AG20443 (cell line): ENCODE measurements at places on chromosomes 7 and 10.

DNA sequence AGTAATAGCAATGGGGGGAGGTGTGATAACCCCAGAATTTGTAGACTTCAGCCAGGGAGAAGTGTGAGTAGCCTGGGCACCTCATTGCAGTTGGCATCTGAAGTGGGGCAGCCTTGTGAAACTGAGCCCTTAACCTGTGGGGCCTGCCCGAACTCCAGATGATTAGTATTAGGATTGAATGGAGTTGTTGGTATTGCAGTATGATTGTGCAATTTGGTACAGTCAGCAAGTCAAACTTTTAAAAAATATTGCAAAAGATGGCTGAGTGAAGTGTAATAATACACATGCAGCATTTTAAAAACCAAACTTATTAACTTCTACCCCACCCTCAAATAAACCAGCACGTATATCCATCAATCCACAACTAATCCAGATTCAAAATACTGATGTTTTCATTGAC is 9.3 kb downstream of the RBM33 start:
- DNase-seq: peak; percentile 57

DNA sequence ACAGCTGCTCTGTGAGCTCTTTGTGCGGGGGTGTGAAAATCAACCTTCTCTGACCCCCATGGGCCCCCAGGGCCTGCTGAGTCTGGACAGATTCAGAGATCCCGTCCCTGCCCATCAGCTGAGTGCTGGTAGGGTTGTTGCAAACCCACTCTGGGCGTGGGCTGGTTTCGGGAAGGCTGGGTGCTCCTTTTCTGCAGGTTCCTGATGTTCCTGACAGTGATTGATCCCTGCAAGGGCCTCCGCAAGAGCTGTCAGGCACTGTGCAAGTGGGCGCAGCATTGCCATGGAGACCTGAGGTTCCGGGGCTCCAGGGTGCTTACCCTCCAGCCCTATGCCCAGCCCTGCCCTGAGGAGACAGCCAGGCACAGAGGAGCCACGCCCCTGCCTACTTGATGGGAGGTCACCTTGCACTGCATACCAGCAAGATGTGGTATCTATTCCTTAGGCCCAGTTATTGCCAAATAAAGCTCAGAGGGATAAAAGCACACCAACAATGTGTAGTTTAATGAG is 44.3 kb upstream of the INPP5A start:
- no peak for DNase-seq

GRCh38 chr10:124509880-124510632 is 48.4 kb downstream of the LHPP start:
- no peak for DNase-seq

GRCh38 chr10:86361156-86362128 is 5.2 kb downstream of the GRID1 start:
- DNase-seq: no peak

GRCh38 chr7:33217595-33217994 is 88.2 kb downstream of the BBS9 start:
- DNase-seq: no peak

GRCh38 chr10:110834629-110835301 is 37.0 kb upstream of the PDCD4 start:
- DNase-seq: no peak

DNA sequence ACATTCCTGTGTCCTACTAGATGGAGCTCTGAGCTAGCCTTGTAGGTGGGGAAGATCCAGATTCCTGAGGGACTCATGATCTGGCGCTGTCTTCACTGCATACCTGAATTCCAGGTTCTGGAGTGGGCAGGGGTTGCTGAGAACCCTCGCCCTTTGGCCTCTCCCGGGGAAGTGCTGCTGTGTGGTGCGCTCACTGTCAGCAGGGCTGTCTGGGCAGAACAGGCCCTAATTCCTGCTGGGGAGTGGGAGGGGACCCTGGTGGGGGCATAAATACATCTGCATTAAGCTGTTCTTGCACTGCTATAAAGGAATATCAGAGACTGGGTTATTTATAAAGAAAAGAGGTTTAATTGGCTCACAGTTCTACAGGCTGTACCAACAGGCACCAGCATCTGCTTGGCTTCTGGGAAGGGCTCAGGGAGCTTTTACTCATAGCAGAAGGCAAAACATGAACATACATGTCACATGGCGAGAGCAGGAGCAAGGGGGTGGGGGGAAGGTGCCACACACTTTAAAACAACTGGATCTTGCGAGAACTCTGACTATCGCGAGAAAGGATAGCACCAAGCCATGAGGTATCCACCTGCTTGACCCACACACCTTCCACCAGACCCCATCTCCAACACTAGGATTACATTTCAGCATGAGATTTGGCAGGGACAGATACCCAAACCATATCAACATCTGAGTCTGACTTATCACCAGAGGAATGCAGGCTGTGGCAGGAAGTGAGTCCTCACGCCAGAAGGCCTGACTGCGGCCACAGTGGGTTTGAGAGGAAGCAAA is 115.0 kb downstream of the ADCY1 start:
- peak; percentile 86 for DNase-seq

- no peak for DNase-seq
These were observed 38.7 kb downstream of the FAM241B start for GRCh38 chr10:69668721-69669120.

DNA sequence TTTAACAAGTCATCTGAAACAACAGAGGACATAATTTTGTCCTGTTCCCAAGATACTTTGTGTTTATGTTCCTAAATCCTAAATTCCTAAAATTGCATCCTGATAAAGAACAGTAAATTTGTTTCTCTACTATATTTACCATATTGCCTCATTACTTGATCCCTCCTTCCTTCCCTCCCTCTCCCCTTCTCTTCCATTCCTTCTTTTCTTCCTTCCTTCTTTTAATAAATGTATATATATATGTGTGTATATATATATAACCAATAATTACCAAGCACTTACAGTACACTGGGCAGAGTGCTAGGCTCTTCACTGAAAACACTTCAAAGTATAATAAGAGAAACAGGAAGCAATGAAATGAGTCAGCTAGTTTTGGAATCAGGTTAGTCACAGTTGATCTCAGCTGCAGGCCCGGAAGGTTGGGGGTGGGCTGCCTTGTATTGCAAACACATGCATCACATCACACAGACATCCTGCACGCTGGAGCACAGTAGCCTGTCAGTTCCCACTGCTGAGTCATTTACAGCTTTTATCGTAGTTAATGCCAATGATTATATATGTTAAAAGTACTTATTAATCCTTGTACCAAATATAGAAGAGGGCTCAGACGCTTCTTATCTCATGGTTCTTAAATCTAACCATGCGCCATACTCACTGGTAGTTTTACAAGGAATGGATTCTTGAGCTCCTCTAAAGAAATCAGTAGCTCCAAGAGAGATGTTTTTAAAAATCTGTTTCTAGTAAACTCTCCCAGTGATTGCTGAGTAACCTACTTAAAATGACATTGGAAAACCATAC is 551.7 kb downstream of the GRM8 start:
- DNase-seq: peak; percentile 76

DNA sequence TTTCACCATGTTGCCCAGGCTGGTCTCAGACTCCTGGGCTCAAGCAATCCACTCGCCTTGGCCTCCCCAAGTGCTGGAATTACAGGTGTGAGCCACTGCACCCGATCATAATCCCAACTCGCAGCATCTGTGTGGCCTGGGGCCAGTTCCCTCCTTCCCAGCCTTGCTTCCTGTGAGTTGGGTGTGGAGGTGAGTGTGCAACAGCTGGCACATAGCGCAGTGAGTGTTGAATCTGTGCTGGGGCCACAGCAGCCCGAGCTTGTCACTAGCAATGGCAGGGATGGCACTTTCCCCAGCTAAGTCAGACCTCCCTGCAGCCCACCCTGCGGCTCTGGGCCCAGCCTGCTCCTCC is 12.2 kb downstream of the TMEM184A start:
- DNase-seq: no peak

- no peak for DNase-seq
These were observed 719.2 kb upstream of the MBL2 start for GRCh38 chr10:53491774-53492173.

DNA sequence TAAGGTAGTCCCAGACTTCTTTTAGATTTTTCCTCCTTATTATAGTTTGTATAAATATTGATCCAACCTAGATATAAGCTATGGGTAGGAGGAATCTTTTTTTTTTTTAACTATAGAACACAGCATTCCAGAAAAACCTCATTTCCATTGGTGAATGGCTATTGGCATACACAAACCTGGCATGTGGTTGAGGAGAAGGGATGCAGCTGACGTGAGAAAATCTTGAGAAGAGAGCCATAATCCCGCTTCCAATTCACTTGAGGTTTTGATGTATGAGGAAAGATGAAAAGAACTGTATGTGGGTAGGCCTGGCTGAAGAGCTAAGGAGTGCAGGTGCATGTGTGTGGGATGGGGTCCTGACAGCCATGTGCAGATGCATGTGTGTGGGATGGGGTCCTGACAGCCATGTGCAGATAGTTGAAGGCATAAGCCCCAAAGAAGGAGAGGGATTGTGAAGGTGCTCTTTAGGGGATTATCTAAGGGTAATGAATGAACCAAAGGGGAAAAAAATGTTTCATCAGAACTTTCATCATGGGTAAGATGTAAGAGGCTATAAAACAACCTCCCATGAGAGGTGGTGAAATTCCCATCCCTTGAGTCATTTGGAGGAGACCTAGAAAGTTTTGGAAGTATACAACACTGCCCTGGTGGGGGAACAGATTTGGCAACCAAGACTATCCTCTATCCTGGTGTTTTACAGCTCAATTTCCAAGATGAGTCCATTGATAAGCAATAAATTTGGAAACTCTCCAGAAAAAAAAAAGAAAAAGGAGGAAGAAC is 3.8 kb upstream of the PKD2L1 start:
- no peak for DNase-seq

GRCh38 chr7:2103071-2103898 is 129.5 kb downstream of the MAD1L1 start:
- no peak for DNase-seq

DNA sequence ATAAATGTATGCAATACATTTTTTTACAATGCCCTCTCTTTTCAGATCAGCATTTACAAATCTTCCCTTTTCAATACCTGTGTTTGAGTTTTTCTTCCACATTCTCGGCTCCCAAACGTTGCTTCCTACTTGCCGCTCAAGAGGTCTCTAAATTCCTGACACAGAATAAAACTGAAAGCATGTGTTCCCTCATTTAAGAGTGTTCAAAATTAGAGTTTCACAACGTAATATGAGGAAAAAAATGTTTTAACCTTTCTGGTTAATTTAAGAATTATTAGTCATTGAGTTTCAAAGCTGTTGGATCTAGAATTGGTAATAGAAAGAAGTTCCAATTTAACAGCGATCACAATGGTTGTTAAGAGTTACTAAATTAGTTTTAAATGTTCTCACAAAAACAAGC is 100.4 kb downstream of the ARID5B start:
- no peak for DNase-seq

GRCh38 chr10:10132009-10132408 is 885.7 kb upstream of the CELF2 start:
- DNase-seq: no peak

DNA sequence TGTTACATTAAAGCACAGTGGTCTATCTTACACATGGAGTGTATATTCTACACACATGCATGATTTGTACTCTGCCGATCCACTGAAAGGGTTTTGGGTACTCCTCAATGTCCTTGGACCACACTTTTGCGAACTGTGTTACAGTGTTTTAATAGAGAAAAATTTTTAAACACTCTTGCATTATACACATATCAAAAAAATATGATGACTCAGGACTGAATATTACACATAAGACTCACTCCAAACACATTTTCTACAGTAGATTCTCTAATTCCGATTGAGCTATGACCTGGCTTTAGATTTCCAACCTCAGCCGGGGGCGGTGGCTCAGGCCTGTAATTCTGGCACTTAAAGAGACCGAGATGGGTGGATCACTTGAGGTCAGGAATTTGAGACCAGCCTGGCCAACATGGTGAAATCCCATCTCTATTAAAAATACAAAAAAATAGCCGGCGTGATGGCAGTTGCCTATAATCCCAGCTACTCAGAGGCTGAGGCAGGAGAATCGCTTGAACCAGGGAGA is 222.4 kb downstream of the CACNA2D1 start:
- DNase-seq: no peak

- peak; percentile 65 for DNase-seq
These were observed 79.9 kb downstream of the PRKAG2 start for GRCh38 chr7:151796871-151797537.

- DNase-seq: no peak
These were observed 134.5 kb downstream of the CPED1 start for GRCh38 chr7:121123032-121123431.

DNA sequence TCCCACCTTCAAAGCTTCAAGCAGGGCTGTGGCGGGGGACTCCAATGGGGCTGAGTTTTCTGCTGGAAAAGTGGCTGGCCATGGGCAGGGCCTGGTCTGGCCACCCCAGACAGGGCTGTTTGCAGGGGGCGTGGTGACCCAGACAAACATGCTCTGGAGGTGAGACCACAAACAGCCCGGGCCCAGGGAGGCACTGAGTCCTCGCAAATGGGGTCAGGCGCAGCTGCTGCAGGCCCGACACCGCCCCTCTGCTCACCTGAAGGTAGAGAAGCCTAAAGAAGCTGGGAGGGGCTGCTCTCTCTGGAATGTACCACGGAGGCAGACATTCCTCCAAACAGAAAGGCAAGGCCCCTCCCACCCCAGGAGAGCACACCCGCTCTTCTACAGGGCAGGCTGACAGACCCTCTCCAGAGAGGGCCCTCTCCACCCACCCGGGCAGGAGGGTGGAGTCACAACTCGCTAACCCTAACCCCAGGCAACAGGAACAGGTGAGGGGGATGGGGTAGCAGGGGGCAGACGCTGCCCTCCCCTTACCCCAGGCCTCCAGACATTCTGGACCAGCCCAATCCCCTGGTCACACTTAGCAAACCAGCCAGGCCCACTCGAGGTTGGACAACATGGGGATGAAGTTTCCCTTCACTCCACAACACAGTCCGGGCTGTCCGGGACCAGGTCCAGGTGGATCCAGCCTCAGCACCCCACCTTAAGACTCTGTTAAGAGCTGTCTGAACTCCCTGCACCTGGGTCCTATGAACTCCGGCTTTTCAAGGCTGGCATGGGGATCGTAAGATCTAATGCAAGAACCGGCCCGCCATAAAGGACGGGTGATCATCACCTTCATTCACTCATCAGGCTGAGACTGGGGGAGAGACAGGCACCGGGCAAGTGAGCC is 32.3 kb downstream of the OAT start:
- DNase-seq: no peak

DNA sequence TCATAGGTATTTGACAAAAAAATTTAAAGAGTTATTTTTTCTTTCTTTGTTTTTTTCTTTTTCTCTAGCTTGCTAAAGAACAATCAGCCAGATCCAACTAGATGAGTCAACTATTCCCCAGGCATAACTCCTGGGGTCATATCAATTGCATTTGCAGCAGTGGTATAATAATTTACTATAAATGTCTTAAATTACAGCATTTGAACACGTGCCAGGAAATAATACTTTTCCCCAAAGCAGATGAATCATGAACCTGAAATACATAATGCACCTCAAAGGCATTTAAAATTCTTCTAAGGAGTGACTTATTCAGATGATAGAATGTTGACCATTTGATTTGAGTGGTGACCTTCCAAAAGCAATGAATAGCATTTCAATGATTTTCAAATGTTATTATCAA is 190.1 kb downstream of the LRRTM3 start:
- DNase-seq: no peak

DNA sequence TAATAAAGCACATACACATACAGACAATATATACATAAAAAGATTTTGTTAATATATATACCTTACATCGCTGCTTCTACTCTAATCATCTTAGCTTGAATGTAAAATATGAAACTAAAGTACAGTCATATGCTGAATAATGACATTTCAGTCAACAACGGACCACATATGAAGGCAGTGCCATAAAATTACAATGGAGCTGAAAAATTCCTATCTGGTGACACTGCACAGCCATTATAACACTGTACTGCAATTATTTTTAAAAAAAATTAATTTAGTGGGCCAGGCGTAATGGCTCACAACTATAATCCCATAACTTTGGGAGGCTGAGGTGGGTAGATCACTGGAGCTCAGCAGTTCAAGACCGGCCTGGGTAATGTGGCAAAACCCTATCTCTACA is 122.3 kb downstream of the JMJD1C start:
- no peak for DNase-seq
